ENCODE measurements at places on chromosomes 11 and 22.
A peak's percentile ranks its signal among the peaks of the same experiment; 100 is the strongest.

DNA sequence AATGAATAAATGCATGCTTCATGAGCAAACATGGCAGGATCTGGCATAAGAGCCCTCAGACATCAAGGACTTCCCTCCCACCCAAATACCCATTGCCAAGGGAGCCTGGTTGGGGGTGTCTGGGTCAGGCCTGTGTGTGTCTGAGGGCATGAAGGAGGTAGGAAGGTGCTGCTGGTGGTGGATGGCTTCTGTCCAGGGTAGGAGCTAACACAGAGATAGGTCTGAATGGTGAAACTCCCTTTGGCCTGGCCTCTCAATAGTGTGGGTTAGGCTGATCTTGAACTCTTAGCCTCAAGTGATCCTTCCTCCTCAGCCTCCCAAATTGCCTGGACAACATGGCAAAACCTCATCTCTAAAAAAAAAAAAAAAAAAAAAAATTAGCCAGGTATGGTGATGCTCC, 2.8 kb downstream of the AMPD3 start:
- no peak for DNase-seq

DNA sequence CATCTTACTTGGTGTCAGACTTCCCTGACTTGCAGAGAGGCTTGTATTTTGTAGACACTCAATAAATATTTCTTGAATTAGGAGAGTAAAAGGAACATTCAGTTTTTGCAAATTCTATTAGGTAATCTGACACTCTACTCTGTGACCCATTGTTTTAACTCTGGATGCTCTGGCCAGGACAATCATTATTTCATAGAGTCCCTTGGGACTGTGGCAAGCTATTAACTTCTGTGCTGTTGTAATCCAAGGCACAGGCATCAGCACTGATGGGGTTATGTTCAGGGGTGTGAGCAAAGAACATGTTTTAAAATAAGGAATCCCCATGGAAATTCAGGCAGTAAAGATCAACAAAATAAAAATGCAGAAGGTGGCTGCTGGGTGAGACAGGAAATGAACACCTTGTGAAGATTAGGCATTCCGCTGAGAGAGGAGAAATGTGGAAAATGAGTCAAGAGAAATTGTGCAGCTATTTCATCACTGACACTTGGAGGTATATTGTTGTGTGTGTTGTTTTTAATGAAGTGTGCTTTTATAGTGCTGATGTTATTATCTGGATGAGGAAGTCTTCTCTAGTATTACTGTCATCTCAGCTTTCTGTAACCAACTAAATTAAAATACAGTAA, 175.2 kb downstream of the WNT11 start:
- no peak for DNase-seq

GRCh38 chr22:35582861-35583670, 34.1 kb downstream of the MB start:
- DNase-seq: peak; percentile 88

DNA sequence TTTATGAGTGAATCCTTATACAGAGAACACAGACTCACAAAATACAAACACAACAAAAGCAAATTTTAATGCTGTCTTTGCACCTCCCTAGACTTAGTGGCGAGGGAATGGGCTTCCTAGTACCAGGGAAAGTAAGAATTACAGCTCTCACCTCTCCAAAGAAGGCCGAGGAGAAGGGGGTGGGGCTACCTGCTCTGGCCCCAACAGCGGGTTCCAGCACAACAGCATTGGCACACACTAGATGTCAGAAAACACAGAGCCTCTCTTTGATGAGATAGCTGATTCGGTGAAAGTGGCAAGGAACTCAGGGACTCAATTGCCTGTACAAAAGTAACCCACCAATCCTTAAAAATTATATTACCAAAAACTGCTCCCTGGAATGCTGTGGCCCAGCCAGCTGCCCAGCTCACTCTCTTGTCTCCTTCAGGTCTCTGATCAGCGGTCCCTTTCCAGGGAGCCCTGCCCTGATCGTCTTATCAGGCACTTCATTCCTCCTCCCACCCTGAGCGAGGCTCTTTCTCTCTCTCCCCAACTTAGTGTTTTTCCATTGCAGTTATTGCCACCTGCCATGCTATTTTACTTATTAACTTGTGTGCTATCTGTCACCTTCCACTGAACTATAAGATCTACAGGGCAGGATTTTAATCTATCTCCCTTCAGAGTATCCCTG, 30.7 kb downstream of the SPON1 start:
- no peak for DNase-seq

- peak; percentile 68 for DNase-seq
Measured at GRCh38 chr11:46294365-46295309, 17.2 kb downstream of the CREB3L1 start.

GRCh38 chr11:73295241-73295995, 12.7 kb upstream of the ARHGEF17 start:
- peak; percentile 70 for DNase-seq

DNA sequence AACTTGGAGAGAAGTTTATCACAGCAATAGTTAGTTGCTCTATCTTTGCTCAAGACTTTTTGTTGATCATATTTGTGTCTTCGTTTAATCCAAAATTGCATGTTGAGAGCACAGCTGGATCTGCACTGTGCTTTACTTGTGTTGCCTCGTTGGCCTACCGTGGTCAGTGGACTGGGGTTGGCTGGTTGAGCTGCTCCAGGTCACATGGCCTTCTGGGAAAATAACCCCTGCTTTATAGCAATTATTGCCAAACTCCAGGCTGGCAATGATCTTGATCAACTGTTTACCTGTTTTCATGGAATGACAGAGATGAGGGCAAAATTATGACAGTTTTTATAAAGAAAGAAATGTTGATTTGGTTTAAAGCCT, 5.7 kb upstream of the PLET1 start:
- no peak for DNase-seq

GRCh38 chr22:37243402-37244113, 511 bp downstream of the RAC2 start:
- DNase-seq: no peak

- no peak for DNase-seq
Measured at GRCh38 chr11:71268706-71269321, 16.4 kb upstream of the SHANK2 start.

- peak; percentile 51 for DNase-seq
Measured at GRCh38 chr11:14908214-14908880, 16.3 kb upstream of the CYP2R1 start.

DNA sequence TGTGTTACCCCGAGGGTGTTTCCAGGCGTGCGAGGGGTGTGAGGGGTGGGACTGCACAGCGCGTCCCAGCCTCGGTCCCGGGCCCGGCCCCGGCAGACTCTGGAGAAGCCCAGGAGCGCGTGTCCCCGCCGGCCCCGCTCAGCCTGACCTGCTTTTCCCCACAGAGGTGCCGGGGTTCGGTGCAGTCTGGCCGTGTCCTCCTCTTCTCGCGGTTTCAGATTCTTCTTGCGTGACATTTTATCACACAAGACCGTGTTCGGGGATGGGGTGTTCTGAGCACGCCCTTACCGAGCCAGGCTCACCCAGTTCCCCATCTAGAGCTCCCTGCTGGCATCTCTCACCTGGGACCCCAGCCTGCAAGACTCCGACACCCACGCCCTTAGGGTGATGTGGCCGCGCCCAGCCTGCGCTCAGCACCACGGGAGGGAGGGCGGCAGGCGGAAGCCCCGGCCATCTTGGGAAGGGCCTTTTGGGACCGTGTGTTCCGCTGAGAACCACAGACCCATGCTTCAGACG, 775.6 kb downstream of the BRD1 start:
- DNase-seq: peak; percentile 84

DNA sequence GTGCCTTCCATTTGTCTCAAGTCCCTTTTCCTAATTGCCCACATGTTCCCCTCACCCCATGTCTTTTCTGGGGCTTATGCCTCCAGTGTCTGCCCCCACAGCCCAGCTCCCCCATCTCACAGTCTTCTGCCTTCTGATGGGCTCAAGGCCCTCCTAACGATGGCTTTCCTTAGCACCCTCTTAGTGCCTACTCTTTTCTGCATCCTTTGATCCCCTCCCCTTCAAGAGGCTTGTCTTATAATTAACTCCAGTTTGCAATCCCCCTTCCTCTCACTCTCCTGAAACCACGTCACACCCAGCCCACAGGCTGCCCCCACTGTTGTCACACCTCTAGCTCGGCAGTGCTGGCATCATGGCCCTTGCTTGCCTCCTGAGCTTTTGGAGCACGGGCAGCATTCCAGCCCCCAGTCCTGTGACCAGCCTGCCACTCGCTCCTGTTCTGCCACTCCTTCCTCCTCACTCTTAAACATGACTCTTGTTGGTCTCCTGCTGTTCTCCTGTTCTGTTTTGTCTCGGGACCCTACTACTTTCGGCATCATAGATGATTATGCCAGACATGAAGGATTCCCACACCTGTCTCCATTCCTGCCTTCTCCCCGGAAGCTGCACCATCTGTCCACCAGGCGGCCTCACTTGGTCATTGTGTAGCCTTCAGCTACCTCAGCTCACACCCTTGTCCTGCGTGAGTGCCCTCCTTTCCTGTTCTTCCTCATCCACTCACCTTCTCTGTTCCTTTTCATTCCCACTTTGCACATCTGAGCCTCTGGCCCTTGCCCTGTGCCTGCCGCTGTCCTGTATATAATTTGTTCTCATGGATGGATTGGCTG, 26.1 kb downstream of the UBE2L3 start:
- DNase-seq: no peak

DNA sequence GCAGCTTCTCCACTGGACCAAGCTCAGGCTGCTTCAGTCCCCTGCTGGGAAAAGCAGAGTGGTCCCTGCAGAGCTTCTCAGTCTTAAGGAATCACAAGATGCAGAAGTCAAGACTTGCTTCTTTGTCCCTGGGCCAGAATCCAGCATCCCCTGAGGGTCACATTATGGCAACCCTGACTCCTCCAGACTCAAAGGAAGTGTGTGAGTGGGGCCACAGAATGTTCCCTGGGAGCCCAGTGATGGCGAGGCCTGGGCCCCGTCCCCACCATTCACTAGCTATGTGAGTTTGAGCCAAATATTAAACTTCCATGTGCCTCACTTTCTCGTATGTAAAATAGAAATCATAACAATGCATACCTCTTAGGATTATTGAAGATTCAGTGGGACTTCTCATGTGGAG, 122.2 kb upstream of the NCAM1 start:
- no peak for DNase-seq

GRCh38 chr11:59198726-59199125, 14.0 kb downstream of the MPEG1 start:
- DNase-seq: no peak

DNA sequence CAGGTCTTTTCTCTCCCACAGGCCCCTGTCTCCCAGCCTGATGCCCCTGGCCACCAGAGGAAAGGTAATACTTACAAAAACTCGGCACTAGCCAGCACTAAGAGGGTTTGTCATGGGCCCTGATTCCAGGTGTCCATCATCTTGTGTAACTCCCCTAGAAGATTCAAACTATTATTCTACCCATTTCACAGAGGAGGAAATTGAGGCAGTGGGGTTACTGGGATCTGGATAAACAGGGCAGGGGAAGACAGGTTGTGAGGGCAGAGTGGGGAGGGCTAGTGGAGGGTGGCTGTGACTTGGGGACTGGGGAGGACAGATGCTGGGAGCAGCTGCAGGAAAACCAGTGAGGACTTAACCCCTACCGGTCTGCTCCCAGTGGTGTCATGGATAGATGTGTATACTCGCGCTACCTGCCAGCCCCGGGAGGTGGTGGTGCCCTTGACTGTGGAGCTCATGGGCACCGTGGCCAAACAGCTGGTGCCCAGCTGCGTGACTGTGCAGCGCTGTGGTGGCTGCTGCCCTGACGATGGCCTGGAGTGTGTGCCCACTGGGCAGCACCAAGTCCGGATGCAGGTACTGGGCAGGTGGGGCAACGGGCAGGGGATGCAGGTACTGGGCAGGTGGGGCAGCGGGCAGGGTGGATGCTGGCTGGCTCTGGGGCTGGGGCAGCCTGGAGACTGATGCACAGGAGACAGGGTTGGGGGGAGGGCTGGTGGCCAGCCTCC, 1.2 kb downstream of the VEGFB start:
- DNase-seq: no peak

GRCh38 chr11:65560555-65561418, 2.6 kb upstream of the LTBP3 start:
- peak; percentile 73 for DNase-seq

DNA sequence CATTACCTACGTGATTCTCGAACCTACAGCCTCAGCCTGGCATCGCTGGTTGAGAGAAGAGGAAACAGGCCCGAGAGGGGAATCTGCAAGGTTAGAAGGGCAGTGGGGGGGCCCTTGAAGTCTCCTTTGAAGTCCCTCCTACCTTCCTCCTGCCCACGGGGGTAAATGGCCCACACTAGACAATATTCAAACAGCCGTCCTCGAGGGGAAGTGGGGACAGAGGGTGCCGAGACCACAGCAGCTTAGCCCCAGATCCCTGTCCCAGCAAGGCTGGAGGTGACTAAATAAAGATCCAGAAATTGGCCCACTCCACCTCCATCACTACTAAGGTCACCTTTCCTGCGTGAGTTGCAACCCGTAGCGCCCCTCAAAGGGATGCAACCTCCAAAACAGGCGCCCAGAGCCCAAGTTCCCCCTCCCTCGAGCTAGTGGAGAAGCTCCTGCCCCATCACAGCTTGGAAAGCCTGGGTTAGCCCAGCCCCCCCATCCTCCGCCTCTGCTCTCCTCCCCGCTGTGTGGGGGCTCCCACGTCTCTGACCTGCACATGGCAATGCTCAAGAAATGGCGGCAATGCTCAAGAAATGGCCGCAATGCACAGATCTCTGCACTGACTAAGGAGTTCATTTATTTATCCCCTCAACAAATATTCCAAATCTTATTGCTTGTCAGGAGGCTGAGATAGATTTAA, 788 bp upstream of the RASL10A start:
- DNase-seq: no peak

DNA sequence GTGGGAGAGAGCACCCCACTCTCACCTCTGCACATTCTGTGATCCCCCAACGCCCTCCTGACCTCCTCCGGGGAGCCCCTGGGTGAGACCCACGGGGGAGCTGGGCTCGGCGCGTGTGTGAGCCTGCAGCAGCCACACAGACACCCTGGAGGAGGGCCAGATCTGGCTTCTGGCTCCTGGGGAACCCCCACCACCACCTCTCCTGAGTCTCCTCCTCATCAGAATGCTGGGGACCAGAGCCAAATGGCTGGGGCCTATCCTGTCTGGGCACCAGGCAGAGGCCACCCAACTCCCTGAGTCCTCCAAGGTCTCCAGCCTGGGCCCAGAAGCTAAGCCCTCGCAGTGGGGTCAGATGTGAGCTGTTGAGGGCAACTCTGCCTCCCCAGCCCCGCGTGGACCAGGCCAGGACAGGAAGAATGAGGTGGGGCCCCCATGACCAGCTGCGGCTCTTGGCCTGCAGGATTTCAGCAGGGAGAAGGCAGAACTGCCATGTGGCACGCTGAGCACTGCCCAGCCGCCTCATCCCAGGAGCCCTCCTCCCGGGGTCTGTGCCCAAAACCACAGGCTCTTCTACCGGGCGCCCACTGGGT, 5.5 kb upstream of the PIM3 start:
- no peak for DNase-seq

GRCh38 chr22:39173787-39174497, 21.5 kb upstream of the CBX7 start:
- DNase-seq: no peak

GRCh38 chr22:49544286-49544685, 283.4 kb downstream of the BRD1 start:
- DNase-seq: no peak

Data from urothelium cell line (cell line).